ENCODE measurements at places on chromosomes 5 and 9. TPM values are rescaled to one million over a fixed set of nuclear protein-coding genes. Genes with fewer than 3 reads are reported as not detected.

- no peak for DNase-seq
These were observed 434.4 kb upstream of the ACTBL2 start for GRCh38 chr5:57917004-57917403.

GRCh38 chr9:89514956-89515355 is 17.0 kb upstream of the SEMA4D start:
- no peak for DNase-seq

GRCh38 chr9:1184146-1184545 is 134.0 kb downstream of the DMRT2 start:
- no peak for DNase-seq

DNA sequence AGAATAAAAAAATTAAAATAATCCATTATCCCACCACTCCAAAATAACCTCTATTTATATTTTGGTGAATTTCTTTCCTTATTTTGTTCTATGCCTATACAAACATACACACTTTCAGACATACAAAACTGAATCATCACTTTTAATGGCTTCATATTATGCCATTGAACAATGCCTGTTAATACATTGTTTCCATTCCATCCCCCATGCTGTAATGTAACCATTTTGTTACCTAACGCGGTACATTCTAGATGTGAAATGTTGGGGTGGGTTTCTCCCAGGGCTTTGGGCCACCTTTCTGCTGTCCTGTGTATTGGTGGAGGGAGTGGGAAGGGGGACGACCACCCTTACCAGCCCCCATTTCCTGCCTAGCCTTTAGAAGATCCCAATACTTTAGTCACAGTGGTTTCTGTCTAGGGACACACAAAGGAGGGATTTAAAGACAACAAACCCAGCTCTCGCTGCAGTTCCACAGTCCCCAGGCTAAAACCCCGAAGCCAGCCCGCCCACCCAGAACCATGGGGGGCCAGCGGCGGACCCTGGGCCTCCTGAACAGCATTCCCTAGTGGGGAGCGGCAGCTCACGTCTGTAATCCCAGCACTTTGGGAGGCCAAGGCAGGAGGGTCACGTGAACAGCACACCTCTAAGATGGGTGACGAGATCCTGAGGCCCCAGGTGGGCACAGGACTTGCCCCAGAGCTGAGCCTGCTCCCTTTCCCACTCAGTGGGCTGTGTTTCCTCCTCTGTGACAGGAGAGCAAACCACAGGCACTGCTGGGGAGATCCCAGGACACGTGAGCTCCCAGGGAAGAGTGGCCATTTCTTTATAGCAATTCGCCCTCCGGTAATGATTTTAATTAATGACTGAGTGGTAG is 56.9 kb upstream of the STXBP1 start:
- no peak for DNase-seq

EQTN gene
- total RNA-seq, result not detected

DNA sequence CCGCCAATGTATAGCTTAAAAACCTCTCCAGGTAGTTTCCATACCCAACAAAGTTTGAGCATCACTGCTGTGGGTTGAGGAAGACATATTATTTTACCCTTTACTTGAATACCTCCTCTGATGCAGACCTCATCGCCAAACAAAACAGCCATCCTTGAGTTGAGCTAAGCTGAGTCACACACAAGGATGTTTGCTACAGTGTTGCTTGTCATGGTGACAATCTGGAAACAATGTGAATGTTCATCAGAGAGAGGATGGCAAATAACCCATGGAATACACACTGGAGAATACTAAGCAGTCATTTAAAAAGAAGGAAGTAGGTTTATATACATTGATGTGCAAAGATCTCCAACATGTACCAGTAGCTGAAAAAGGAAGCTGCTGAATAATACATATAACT is 41.1 kb upstream of the TCF7 start:
- DNase-seq, result no peak

GRCh38 chr9:82763656-82764055 is 299.3 kb downstream of the RASEF start:
- DNase-seq, result no peak

GRCh38 chr9:125822902-125823301 is 75.7 kb downstream of the PBX3 start:
- no peak for DNase-seq

GRCh38 chr9:123418506-123418905 is 62.5 kb downstream of the CRB2 start:
- no peak for DNase-seq

TAS2R1 gene
- total RNA-seq, result not detected

AMACR gene
- 12.8 TPM for total RNA-seq

DNA sequence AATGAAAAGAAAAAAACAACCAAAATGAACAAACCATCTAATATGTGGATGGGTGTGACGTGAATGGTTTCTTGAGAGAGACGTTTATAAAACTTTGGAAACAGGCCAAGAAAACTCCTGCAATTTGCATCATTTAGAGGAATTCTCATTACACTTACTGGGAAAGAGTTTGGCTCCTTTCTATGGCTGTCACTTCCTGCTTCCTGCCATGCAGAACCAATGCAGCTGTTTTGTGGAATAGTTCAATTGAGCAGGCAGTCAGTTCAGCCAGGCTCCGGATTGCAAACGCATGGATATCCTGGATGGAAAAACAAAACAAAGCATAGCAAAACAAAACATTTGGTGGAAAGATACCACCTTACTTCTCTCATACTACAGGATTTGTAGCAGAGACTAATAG is 36.6 kb downstream of the FAM114A2 start:
- no peak for DNase-seq

GRXCR2 gene
- not detected for total RNA-seq

CAVIN4 gene
- total RNA-seq, result 0.26 TPM

DNA sequence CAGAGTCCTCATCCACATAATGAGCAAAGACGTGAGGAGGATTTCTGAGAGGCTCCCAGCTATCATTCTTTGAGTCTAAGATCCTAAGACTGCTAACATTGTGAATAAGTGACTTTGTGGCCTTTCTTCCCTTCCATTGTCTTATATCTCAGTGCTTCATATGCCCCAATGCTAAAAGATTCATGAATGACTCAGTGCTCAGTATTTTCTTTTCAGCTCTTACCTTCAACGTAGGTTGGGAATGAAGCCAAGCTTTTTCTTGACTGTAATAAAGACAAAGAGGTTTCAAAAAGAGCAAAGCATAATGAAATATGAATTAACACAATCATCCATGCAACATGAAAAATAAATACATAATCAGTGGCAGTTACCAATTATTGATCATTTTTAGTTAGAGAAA is 146.4 kb downstream of the ENTREP1 start:
- DNase-seq, result no peak

Data from CD8-positive, alpha-beta memory T cell (primary cell).